A549 treated with CORT108297 at 1 μM for 4 hours (cell line): ENCODE measurements at places on chromosomes 12 and 14. TPM values are rescaled to one million over a fixed set of nuclear protein-coding genes. Genes with fewer than 3 reads are reported as not detected.

Gene TCL1B
- not detected in 5 replicates for total RNA-seq

Gene DLK1
- 0.25 to 0.46 TPM (median 0.38 TPM) in 5 replicates for total RNA-seq

Gene PRH1
- 1.7 to 4.2 TPM (median 2.7 TPM) in 5 replicates for total RNA-seq

Gene KLRG1
- total RNA-seq: 1.6 to 2.5 TPM (median 1.9 TPM) in 5 replicates

Gene PZP
- total RNA-seq: not detected in 5 replicates

Gene CCDC38
- total RNA-seq: 0.06 to 0.15 TPM (median 0.09 TPM) in 5 replicates
